LHCN-M2 (cell line): ENCODE measurements at places on chromosomes 11 and 22.

DNA sequence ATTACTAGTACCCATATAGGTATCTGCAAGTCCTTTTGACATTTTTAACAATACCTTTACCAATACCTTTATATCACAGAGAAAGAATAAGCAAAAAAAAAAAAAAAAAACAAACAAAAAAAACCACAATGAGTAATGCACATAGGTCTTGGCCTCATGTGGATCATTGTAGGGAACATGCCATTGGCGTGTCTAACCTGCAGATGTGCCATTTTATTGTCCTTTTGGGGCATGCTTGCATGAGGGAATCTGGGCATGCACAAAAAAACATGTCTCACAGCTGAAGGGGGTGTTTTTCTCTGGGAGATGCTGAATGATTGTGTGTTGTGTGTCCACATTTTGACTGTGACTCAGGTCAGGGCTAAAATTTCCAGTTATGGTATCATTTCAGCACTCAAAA is 361.6 kb downstream of the GUCY1A2 start:
- DNase-seq = peak; percentile 32

- no peak for DNase-seq
Observed at GRCh38 chr11:65584723-65585171, 8.9 kb downstream of the EHBP1L1 start.

DNA sequence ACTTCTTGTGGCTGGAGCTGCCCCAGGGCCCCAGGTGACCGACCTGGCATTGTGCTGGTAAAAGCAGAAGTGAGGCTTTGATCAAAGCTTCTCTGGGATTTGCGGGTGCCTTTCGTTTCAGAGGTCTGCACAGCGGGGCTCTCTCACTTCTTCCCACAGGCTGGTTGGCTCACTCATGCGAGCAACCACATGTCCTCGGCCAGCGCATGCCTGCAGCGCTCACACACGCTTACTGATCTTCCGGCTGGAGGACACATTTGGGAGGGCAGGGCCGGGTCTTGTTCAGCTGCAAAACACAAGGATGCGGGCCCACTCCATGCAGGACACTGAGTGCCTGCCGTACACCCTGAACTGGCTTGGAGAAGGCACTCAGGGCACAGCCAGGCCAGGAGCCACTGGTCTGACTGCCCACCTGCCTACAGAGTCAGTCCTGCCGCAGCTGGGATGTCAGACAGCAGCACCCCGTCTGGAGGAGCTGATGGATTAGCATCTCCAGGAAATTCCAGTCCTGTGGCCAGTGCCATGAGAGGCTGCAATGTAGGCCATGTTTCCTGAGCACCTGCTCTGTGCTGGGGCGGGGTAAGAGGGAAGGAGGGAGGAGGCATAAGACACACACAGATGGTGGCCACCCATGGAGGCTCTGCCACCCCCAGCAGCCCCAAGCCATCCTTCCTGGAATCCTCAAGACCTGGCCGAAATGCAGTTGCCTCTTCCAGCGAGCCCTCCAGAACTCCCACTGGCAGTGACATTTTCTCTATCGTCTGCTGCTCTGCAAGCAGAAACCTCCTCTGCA is 1383.2 kb downstream of the BRD1 start:
- no peak for DNase-seq

DNA sequence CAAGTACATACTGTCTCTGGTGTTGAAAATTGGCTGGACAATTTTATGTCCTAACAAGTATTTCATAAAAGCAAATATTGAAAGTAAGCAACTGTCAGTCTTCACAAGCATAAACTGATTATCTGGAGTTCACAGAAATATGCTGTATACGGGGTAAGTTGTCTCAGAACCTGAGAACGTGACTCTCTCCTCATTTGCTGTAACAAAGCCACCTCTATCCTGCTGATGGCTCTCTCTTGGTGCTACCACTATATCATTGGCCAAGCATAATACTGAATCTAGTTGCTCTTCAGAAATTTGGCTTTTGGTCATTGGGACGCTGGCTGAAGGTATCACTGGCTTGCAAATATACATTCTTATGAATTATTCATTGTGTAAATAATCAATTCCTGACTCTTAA is 1078.0 kb downstream of the LRRC4C start:
- no peak for DNase-seq

DNA sequence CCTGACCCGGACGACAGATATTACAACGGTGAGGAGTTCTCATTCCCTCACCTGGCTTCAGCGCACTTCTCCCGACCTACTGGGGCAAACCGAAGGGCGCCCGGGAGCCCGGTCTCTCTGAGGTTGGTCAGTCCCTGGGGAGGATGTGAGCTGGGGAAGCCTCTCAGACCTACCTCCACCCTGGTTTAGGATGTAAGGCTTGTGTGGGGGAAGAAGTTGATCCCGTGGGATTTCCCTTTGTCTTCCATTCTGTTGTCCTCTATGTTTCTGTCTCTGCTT is 12.3 kb downstream of the ROBO3 start:
- no peak for DNase-seq

GRCh38 chr11:57131080-57131790 is 50.5 kb upstream of the LRRC55 start:
- no peak for DNase-seq

DNA sequence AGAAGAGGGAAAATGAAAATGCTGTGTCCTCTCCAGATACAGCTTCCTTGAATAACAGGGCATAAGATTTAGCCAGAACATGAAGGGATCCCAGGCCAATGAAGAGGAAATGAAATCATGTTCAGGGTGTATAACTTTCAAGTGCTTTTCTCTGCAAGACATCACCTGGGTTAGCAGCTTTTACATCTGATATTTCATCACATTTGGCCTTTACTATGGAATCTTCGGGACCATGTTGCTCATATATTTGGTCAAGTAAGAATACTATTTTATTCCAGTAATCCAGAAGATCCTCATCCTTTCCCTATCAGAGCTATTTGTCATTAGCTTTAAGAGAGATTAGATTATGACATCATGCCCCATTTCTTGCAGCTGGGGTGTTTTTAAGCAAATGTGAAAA is 66.3 kb upstream of the OR5AK2 start:
- no peak for DNase-seq

DNA sequence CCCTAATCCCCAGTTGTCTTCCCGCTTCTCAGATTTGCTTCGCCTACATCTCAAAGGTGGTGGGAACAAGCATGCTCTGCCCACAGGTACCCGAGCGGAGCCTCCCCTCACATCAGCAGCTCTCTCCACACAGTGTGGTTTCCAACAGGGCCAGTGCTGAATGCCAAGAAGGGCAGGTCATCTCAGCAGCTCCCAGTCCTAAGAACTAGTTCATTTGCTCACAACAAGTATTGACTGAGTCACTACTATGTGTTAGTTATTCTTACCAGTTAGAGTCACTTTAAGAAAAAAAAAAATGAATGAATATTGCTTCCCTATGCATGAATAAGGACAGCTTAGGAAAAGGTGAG is 66.2 kb downstream of the THAP12 start:
- DNase-seq = no peak

DNA sequence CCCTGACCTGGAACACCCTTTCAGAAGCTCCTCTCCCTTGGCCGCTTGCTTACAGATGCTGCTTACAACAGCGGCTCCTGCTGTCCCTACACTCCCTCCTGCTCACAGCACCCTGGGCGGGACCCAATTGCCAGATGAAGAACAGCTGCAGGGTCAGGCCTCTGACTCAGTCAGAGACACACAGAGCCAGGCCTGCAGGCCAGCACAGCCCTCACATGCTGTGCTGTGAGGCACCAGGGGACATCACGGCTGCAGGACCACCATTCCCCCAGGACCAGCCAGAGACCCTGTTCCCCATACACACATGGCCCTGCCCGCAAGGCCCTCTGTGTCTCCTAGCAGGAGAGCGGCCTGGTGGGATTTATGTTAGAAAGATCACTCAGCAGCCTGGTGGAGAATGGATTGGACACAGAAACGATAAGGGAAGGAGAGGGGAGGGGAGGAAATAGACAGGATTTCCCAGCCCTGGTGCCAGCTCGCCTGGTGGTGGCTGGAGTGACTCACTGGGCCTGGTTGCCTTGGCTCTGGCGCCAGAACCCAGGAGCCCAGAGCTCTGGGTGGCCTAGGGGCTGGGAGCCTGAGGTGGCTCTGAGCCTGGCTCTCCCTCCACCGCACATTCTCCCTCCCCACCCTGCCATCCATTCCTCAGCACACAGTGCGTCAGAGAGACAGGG is 6.7 kb downstream of the CAPN5 start:
- peak; percentile 98 for DNase-seq

DNA sequence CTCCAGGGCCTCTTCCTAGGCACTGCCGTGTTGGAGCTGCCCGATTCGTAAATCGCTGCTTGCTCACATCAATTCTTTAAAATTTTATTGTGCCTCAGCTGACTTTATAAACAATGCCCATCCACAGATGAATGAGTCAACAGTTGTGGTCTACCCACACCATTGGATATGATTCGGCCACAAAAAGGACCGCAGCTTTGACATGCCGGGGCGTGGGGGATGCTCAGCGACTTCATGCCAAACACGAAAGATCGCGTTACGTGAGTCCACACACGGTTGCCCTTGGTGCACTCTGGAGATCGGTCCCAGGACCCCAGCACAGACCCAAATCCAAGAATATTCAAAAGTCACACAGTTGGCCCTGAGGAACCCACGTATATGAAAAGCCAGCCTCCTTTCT is 195.7 kb downstream of the CTTN start:
- DNase-seq = no peak

GRCh38 chr11:69211540-69211919 is 55.8 kb downstream of the SMIM38 start:
- DNase-seq = no peak

DNA sequence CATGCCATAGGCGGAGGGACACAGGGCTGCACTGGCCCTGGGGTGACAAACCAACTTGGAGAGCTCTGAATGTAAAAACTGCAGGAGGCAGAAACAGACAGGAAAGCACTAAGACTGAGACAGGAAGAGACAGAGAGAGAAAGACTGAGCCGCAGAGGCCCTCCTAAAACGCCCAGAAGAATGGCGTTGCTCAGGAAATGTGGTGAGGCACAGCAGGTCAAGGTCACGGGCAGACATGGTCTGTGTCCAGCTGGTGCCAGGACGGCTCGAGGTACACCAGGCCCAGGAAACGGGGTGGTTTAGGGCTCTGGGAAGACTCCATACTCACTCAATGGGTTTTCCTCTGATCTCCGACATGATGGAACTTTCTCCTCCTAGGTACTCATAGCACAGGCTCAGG is 29.1 kb downstream of the MAFF start:
- no peak for DNase-seq

GRCh38 chr11:56898856-56899255 is 89.9 kb upstream of the OR5AK2 start:
- DNase-seq = no peak

DNA sequence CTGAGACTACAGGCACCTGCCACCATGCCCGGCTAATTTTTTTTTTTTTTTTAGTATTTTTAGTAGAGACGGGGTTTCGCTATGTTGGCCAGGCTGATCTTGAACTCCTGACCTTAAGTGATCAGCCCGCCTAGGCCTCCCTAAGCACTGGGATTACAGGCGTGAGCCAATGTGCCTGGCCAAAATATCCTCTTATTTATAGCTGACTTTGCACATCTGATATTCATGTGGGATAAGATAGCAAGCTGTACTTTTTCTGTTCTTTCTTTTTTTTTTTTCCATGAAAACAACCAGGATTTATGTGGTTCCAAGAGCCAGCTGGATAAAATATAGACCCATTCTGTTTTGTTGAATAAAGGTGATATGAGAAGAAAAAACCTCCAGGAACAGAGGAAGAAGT is 12.1 kb upstream of the XBP1 start:
- no peak for DNase-seq

- no peak for DNase-seq
Observed at GRCh38 chr11:10160350-10160749, 133.7 kb downstream of the SBF2 start.
